ENCODE measurements at places on chromosomes 1 and 21.
A peak's percentile ranks its signal among the peaks of the same experiment; 100 is the strongest.

DNA sequence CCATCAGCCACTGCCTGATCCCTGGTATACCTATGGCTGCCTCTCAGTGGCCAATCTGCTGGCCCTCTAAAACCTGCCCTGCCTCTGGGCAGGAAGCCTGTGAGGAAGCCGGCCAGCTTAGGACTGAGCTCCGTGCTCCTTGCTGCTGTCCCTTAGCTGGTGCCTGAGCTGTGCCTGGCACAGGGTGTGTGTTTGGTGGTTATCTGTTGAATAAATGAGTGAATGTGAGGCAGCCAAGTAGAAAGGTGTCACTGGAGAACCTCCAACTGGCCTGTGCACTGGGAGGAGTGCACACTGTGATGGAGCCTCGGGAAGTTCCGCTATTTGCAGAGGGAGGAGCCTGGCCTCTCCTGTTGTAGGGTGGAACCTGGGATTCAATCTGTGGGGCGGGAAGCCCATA, 63.4 kb upstream of the STUM start:
- DNase-seq, result no peak

GRCh38 chr1:179599623-179600249, 8.1 kb downstream of the TDRD5 start:
- DNase-seq, result no peak

- no peak for DNase-seq
Measured at GRCh38 chr1:92504291-92505014, 17.7 kb upstream of the GFI1 start.

GRCh38 chr1:168700575-168701268, 28.3 kb downstream of the DPT start:
- DNase-seq, result no peak

DNA sequence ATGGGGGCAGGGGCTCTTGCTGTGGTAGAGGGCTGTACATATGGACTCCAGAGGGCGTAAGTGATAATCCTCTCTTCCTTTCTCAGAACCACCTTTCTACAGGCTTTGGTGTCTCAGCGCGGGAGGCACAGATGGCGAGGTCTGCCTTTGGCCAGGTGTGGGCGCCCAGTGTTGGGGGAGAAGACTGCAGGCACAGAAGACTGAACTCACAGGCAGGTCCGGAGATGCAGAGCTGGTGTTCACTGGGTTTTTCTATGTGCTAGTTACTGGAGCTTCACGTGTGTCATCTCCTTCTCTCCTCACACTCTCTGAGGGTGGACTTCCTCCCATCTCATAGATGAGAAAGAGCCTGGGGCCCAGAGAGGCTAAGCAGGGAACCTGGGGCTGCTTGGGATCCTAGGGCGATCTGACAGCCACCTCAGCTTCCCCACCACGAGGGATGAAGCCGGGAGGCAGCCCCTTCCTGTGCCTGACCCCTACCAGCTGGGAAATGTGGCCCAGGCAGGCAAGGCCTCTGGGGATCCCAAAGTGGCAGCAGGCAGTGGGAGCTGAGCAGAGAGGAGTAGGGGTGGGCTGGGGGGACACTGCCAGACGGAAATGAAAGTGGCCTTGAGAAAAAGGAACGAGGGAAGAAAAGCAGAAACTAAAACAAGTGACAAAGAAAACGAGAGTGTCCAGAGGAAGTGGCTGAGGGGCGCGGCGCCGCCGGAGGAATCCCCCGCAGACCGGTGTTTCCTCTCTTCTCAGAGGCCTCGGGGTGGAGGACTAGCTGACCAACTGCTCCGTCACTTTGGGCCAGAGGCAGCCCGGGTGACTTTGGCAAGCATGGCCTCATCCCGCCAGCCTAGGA, 191.6 kb downstream of the HIVEP3 start:
- DNase-seq, result no peak

DNA sequence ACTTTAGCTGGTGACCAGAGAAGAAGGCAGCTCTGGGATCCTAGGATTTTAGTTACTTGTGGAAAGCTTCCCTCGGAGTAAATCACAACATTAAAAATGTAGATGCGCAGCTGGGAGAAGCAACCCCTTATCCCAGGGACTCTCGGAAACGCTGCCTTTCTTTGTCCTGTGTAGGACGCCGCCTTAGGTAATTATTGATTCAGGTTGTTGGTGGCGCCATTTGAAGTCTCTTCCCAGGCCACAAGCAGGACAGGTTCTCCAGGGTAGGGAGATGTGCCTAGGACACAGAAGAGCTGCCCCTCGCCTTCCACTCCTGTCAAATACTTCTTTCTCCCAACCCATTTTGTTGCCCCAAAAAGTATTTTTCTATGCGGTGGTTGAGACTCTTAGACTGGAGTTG, 10.3 kb downstream of the SLC37A1 start:
- peak; percentile 70 for DNase-seq
